Stimulated activated naive CD4-positive, alpha-beta T cell treated with Interleukin-2 at 50 U/mL for 16 hours (primary cell): ENCODE measurements at places on chromosomes 2 and 18.

DNA sequence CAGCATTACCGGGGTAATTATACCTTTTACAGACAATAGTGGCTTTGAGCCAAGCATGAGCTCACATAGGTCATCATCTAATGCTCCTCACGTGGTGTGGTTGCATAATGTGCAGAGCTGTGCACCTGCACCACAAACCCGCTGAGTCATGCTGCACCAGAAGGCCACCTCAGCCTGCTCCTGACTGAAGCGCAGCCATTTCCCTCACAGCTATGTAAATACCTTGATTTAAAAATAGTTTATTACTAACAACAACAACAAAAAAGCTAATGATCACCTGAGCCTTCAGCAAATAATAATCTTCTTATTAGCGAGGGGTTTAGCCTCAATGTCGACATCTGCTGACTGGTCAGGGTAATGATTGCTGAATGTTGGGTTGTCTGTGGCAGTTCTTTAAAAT, 238.8 kb downstream of the MBD5 start:
- no peak for DNase-seq

DNA sequence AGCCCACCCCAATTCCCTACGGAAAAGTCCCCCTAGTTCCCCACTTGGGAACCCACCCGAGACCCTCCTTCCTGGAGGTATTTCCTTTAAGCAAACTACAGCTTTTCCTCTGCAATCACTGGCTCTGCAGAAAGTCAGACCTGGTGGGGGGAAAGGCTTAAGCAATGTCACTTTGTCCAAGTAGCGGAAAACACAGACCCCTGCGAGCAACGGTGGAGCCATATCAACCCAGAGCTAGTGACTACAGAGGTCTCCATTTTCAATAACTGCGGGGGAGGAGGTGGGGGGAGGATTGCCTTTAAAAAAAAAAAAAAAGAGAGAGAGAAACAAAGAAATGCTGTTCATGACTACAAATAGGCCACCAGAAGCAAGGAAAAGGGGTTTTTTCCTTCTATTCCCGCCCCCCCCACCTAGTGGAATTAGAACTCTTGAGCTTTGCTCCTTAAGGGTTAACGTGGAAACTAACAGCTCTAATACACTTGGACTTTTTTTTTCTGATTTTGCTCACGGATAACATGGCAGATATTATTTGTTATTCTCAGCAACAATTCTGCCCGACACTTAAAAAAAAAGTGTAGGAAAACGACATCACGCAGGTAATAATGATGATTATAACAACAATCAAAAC, 1.1 kb upstream of the FRZB start:
- no peak for DNase-seq

GRCh38 chr2:7825591-7826312, 856.1 kb upstream of the ID2 start:
- DNase-seq, result peak; percentile 62

DNA sequence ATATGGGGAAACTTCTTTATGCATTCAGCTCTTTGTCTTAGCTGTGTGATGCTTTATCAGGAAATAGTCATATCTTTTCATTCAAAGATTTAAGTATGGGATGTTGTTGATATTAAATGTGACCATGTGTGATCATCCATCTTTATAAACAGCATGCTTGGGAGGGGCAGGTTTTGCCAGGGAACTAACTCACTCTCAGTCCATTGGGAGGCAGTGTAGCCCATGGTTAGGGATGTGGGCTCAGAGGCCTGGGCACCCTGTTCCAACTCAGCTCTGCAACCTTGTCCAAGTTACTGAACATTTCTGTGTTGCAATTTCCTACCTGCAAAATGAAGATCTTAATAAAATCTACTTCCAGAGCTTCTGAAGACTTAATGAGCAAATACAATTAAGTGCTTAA, 92.0 kb upstream of the BCL2L11 start:
- no peak for DNase-seq

GRCh38 chr2:208653383-208653782, 246.8 kb downstream of the PTH2R start:
- no peak for DNase-seq

DNA sequence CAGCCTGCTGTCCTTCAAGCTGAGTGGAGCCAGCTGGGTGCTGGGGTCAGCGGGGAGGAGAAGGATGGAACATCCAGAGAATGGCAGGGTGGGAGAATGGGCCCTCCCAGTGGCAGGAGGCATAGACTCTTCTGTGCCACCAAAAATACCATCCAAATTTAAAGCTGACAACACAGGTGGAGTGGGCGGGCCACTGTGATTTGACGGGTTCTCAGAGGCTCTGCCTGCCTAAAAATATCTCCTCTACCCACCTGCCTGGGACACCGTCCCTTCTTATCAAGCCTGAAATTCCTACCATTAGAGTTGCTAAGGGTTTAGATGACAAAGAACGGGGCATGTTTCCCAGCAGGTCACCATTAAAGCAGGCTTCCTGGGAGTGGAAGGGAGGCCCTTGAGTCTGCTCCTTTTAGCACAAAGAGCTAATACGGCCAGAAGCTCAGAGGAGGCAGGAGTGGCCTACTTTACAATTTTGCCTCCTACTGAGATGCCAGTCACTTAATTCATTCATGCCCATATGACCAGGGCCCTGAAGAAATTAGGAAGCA, 19.8 kb upstream of the MARCHF4 start:
- no peak for DNase-seq

- no peak for DNase-seq
These were observed 35.3 kb upstream of the CCDC150 start for GRCh38 chr2:196604196-196604595.

- no peak for DNase-seq
These were observed 877 bp downstream of the INHBB start for GRCh38 chr2:120346667-120347358.

DNA sequence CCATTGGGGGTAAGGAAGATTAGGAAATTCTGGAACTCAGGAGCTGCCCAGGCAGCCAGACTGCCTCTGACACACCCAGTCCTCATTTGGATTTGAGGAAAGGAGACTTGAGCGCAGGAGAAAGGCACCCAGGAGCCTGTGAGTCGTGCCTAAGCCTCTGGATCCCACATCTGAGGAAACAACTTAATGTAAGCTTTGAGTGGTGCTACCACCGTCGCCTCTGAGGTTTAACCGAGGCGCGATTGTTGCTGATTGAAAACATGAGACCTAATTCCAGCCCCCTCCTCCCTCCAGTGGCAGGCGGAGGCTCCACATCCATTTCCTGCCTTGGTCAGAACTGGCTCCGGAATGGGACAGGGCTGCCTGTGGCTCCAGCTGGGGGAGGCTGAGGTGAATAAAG, 176.7 kb upstream of the PKDCC start:
- no peak for DNase-seq

DNA sequence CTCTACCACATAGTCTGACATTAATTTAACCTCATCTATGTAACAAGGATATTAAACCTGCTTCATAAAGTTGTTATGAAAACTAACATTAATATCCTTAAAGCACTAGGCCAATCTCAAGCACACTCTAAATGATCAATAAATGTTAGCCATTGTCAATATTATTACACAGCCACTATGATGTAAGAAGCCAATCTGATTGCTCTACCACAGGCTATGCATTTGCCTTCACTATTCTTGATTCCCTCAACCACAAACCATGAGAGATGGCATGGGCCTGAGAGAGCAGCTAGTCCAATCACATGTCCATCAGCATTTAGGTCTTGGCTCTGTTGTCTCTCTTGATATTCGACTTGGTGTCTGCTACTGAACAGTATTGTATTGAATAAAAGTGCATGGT, 4.2 kb downstream of the SLC25A12 start:
- DNase-seq, result no peak

- DNase-seq, result peak; percentile 3
These were observed 24.2 kb upstream of the BZW1 start for GRCh38 chr2:200787351-200788120.

- no peak for DNase-seq
These were observed 117.3 kb downstream of the CTIF start for GRCh38 chr18:48656176-48656575.

DNA sequence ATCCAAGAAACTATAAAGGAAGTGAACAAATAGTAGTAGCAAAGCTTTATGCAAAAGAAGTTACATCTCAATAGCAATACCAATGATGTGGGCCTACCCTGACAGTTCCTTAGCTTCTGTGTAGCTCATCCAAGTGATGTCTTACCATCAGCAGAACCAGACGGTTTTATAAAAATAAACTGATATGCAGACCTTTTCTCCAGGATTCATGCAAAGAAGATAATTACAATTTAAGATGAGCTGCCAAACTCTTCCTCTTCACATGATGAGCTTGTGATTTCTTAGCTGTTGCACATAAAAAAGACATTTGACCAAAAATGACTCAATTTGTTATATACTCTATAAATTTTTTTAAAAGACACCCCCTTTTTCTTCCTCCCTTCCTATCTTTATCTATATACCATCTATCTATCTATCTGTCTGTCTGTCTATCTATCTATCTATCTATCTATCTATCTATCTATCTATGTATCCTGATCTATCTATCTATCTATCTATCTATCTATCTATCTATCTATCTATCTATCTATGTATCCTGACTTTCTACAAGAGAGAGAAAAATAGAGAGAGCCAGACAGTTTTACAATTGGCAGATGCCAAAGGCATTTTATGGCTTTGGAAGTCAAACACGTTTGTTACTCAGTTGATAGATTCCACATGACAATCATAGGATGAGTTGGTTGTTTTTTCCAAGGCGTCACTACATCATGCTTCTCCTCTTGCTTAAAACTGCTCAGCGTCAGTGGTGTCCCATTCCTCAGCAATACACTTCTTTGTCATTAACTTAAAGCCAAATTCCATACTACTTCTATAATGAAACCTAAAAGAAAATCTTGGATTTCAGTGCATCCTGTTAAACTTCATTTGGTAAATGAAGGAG, 65.9 kb upstream of the ACTR3 start:
- no peak for DNase-seq
